Memory B cell (primary cell): ENCODE measurements at places on chromosomes 11 and 22.

DNA sequence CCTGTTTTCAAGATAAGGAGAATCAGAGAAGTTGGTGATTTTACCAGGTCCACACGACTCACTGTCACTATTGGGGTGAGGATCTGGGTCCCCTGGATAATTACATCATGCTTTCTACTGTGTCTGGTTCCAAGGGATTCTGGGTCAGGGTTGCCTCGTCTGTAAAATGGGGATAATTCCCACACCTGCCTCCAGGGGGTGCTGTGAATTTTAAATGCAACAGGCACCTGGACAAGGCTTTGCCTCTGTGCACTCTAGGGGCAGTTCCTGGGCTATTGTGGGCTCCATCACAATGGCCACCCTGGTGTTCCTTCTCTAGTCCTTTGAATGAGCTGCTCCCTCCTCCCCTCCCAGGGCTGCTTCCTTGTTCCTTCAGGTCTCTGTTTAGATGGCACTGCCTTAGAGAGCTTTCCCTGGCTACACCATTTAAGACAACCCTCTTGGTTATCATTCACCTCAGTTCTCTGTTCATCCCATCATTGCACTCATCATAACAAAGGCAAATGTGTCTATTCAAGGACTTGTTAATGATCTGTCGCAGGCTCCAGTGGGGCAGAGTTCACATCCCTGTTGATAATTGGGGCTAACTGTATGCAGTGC, 178.6 kb downstream of the MIAT start:
- DNase-seq, result peak; percentile 23

GRCh38 chr11:34074391-34074790, 22.9 kb downstream of the CAPRIN1 start:
- DNase-seq, result no peak

- no peak for DNase-seq
Observed at GRCh38 chr22:17871726-17872458, 97.6 kb upstream of the BID start.

DNA sequence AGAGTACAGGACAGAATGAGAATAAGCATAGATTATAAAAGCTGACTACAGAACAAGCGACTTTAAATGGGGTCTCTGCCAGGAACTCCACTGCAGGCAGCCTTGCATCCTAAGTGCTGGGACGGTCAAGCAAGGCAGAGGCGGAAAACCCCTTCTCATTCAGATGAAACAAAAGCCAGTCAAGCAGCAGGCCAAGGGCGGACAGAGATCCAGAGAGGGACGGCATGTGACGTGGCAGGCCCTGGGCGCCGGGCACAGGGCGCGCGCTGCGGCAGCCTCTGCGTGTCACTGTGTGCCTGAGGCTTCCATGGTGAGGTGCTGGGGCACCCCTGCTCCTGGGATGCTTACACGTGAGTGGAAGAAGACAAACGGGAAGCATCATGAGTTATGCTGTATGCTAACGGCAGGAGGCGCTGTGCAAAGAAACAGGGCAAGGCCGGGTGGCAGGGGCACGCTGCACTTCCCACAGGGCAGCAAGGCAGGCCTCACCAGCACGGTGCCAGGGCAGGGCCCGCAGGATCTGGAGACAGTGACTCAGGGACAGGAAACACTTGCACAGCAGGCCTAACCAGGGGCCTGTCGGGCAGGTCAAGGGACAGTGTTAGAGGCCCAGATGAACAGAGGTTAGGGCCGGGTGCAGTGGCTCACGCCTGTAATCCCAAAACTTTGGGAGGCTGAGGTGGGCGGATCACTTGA, 6.2 kb downstream of the TOLLIP start:
- no peak for DNase-seq

GRCh38 chr11:111871693-111872161, 346 bp upstream of the ALG9 start:
- DNase-seq, result no peak

DNA sequence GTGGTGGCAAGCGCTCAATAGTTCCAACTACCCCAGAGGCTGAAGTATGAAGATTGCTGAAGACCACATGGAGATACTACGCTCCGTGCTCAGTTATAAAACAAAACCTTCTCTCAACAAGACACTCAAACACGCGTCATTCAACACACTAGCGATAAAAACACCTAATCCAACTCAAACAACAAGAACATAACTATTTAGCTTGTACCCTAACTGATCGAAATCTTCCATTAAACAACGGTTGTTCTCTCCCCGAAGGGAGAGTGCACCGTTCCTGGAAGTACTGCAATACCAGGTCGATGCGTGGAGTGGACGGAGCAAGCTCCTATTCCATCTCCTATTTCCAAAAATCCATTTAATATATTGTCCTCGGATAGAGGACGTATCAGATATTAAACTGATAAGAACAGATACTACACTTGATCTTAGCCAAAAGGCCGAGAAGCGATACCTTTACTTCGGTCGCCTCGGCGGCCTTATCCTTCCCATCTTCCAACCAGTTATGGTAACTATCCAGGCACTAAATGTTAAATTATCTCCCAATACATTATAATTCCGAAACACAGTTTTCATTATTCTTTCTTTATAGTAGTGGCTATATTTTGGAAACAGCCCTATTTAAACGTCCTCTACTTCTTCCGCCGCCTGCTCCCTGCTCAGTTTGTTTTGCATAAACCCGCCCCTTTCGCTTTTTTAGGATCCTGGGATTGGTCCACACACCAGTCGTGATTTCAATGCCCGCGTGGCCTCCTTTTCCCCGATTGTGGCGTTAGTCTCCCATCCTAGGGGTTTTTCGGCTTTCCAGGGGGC, 2.2 kb upstream of the WDR74 start:
- DNase-seq, result peak; percentile 90

DNA sequence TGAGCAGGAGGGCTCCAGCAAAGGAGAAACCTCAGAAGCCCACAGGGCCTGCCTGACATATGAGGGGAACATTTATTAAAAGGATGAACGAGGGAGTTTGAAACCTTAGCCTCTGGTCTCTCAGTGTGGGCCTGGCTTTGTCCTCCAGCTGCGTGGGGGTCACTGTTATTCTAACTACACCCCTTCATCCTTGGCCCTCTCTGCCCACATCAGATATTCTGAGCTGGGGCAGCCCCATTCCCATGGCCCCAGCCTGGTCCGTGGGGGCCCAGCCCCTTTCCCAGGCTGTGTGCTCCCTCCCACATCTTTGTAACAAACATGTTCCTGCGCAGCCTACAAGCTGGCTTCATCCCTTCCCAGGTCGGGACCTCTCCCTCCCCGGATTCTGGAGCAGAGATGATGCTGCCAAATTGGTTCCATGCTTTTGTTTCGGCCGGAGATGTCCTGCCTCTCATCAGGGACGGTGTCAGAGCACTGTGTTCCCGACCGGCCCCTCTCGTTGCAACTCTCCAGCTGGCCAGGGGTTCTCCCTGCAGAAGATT, 4.0 kb downstream of the FXYD6 start:
- no peak for DNase-seq
